MCF 10A (cell line): ENCODE measurements at places on chromosomes 4 and X.

DNA sequence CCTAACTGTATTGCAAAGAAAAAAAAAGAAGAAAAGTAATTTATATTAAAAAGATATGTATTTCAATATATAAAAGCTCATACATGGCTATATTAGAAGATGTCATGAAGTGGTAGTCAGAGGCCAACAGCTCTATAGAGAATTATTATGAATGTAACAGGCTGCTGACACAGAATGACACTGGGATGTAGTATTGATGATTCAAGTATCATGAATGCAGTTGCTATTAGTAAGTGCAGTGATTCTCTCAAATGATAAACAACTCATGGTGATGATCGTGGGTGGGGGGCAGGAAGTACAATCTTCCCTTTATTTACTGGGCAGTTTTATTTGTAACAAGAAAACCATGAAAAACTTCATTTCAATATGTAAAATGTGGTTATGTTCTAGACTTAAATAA lies 124.6 kb downstream of the COL4A6 start:
- DNase-seq = no peak

GRCh38 chrX:7680181-7680580 lies 162.8 kb upstream of the VCX start:
- DNase-seq = no peak

- DNase-seq = no peak
Measured at GRCh38 chrX:79452881-79453280, 85.7 kb upstream of the ITM2A start.

GRCh38 chr4:74640111-74640903 lies 154.0 kb downstream of the BTC start:
- peak; percentile 70 for DNase-seq

- DNase-seq = no peak
Measured at GRCh38 chrX:150676221-150676620, 17.0 kb upstream of the MTMR1 start.

DNA sequence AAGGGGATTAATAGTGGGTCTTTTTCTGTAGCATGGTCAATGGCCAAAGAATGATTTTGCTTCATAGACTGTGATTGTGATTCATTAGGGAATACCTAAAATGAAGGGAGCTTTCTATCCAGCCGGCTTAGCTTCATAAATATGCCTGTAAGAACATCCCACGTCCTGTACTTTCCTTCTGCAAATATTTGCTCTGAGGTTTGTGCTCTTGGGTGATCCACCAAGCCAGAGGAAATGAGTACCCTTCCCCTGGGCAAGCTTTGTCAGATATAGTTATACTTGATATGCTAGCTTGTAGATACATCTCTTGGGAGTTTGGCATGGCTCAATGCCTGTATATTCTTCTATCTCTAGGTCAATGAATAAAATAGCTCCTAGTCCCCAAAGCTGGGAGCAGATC lies 28.2 kb upstream of the SPARCL1 start:
- DNase-seq = no peak

DNA sequence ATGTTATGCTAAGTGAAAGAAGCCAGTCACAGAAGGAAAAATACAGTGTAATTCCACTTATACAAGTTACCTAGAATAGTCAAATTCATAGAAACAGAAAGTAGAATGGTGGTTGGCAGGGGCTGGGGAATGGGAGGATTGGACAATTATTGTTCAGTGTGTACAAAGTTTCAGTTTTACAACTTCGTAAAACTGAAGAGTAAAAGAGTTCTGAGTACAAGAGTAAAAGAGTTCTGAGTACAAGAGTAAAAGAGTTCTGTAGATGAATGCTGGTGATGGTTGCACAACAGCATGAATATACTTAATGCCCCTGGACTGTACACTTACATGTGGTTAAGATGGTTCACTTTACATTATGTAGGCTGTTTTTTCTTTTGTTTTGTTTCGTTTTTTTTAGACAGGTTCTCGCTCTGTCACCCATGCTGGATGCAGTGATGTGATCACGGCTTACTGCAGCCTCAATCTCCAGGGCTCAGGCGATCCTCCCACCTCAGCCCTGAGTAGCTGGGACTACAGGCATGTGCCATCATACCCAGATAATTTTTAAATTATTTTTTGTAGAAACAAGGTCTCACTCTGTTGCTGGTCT lies 230.9 kb downstream of the SOWAHB start:
- DNase-seq = no peak
